Stimulated activated CD8-positive, alpha-beta memory T cell treated with anti-CD3 and anti-CD28 coated beads, Interleukin-7, amount 100 ng/mL, for 1 hour (primary cell): ENCODE measurements at places on chromosomes 6 and 20.

DNA sequence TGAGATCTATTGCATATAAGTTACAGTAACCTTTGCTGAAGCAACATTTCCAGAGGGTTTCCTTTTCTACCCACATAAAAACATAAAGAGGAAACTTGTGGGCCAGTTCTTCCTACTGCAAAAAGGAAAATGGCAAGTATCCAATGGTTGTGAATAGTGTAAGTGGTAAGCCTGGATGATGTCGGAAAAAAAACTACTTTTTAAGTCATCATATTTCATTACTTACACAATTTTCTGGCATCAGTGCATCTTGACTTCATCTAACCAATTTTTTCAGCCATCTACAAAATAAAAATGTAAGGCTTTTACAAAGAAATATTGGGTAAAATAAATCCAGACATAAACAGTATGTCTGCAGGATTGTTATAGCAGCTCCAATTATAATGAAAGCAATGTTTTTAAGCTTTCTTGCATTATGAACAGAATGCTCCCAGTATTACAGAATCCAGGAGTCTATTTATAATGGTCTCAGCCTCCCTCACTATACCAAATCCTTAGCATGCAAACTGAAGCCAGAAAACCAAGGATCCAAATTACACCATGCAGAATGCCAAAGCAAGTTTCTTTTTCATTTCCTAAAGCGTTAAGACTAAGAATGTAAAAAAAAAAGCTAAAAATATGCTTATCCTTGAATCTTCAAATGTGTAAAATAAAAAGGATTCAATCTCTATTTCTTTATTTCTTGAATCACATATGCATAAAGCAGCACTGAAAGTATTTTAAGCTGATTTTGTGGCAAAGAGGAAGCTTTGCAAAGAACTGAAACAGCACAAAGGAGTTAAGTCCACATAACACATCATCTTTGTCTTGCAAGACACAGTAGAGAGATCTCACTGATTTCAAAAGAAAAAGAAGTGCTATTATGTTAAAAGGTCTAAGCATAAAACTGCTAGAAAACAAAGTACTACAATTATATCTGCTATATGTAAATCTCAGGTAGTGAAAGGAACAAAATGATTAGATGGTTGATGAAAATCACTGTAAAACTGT lies 126.8 kb upstream of the HMGCLL1 start:
- DNase-seq = no peak

DNA sequence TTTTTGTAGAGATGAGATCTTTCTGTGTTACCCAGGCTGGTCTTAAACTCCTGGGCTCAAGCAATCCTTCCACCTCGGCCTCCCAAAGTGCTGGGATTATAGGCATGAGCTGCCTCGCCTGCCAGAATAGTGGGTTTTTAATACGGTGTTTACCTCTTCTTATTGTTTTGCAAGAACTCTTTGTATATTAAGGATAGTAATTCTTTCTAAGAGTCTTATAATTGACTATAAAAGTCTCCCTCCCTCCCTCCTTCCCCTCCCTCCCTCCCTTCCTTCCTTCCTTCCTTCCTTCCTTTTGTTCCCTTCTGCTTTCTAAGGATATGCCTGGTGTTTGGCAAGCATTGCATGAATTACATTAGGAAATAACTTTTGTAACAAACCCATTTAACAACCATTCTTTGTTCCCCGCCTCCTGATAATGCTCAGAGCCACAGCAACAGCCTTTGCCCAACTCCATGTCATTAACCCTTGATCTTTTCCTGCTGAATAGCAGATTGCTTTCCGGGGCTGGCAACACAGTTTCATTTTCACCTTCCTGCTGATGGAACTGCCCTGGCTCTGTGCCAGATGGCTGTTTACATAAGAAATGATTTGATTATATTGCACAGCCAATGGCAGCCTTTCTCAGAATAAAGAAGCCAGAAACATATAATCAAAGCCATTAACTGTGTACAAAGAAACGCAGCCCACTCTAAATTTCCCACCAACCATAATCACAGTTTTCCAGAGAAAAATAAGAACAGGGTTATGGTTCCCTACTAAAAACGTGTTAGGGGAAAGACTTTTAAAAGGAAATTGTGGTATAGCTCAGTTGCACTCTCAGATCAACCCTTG lies 143.7 kb upstream of the PTPN1 start:
- DNase-seq = no peak

- no peak for DNase-seq
Observed at GRCh38 chr6:77361018-77361417, 102.3 kb downstream of the HTR1B start.

- no peak for DNase-seq
Observed at GRCh38 chr20:35225319-35226125, 968 bp upstream of the MMP24 start.

GRCh38 chr6:139764498-139764986 lies 390.1 kb upstream of the CITED2 start:
- no peak for DNase-seq

GRCh38 chr6:51459958-51460357 lies 627.5 kb downstream of the PKHD1 start:
- DNase-seq = no peak

DNA sequence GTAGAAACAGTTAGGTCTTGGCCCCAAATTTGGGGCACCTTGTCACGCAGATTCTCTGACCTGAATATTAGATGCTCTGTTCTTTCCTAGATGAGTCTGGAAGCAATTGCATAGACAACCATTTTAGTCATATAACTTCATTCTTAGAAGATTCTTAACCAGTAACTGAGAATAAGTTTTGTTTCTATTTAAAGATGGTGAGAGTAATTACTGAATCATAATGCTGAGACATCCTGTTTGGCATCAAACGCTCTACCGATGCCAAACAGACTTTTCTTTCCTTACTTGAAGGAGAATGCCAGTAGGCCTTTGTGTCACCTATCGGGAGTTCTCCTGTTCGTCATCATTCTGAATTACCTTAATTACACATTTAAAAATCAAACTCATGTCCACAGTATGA lies 131.6 kb upstream of the ID4 start:
- DNase-seq = no peak

DNA sequence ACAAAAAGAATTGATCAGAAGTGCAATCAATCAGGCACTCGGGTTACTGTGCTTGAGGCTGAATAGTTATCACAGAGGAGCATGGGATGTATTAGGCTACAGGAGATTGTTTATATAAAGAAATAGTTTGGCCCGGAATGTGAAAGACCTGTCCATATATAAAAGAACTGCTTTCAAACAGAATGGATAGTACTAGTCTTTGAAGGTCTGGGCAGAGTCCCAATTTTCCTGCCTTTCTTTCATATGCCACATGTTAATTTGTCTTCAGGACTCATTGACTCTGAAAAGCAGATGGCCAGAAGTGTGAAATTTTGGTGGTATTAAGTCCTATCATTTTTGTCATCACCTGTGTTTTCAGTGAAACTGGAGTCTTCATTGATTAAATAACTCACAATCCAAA lies 314.5 kb downstream of the EYA4 start:
- no peak for DNase-seq

- no peak for DNase-seq
Observed at GRCh38 chr20:49759266-49759950, 45.7 kb upstream of the B4GALT5 start.

GRCh38 chr6:23301556-23301955 lies 732.2 kb downstream of the HDGFL1 start:
- no peak for DNase-seq

- DNase-seq = no peak
Observed at GRCh38 chr6:21596949-21597682, 3.6 kb downstream of the SOX4 start.

- no peak for DNase-seq
Observed at GRCh38 chr6:162728197-162728596, 423 bp downstream of the PACRG start.

DNA sequence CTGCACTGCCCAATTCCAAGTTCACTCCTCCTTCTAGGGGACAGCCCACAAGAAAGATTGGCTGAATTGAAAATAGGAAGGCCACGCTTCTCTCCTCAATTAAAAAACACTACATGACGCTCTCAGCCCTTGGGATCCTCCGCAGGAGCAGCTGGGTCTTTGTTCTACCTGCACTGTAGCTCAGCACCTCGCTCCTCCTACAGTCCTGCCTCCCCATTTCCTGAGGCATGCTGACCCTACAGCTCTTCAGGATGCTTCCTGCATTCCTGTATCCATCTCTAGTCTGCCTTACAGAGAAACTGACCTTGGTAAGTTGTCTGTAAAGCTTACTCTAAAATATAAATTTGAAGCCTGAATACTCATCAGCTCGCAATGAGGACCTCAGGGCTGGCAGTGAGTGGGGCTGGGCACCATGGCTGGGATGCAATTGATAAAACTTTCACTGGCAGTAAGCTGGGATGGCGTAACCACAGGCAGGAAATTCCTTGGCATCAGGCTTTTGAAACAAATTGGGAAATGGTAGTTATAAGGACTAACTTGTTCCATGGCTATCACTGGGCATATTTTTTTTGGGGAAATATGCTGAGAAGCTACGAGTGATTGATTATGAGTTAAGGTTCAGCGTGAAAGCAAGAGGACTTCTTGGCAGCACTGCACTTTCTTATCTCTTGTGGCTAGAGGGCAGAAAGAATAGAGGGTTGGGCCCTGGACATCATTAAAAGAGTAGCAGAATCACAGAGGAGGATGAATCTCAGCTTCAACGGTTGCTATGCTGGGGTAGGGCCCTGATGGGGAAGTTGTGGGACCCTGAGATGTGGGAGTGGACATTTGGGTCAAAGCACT lies 11.7 kb upstream of the SIRPB1 start:
- DNase-seq = no peak

DNA sequence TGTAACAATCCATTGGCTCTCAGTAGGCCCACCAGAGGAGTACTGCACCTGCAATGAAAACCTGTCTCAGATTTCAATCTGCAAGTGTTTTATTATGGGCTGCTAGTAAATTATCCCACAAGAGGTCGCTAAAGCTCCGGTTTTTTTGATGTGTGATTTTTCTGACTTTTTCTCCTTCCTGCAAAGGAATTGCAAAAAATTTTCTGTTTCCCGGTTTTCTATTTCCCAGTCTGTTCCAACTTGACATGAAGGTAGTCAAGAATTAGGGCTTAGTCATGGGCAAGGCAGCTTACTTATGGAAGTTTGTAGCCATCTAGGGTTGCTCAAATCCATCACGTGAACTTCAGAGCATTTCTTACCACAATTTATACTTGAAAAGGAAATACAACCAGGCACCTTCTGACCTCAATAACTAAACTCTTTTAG lies 38.5 kb upstream of the AHI1 start:
- no peak for DNase-seq

DNA sequence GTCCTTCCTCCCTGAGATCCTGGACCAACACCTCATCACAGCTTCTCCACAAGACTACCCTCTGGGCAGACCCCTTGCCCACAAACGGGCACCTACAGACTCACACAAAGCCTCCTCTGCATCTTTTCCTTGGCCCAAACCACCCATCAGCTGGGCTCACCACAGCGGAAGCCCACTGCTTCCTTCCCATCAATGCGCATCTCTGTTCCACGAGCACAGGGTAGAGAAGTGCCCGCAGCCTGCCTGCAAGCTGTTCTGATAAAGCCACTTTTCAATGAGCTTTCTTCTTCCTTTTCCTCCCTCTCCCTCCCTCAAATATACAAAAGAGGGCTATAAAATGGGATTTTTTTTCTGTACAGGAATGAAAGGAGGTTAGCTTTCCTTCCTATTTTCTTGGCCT lies 111.2 kb downstream of the NFATC2 start:
- no peak for DNase-seq

DNA sequence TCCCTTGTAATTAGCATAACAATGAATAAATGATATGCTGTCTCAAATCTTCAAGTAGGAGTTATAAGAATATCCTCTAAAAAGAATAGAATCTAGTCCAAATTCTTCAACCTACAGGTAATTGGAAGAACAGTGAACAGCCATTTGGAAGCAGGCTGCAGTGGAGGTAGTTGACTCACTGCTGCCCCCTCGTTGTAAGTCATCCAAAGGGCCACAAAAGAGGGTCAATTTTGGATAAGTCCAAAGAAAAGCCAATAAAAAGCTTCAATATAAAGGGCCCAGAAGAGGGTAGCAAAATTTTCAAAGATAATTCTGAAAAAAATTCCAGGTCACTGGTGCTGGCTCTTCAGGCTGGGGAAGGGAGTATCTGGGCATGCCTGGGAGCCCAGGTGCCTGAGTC lies 60.8 kb upstream of the SSTR4 start:
- DNase-seq = no peak
